Naive thymus-derived CD8-positive, alpha-beta T cell (primary cell): ENCODE measurements at places on chromosomes 7 and 10.

- no peak overlapping the region for H3K27ac ChIP-seq
- no peaks in the 10 kb centered on the region for H3K36me3 ChIP-seq
- H3K27me3 ChIP-seq: no peaks in the 10 kb centered on the region
- H3K4me3 ChIP-seq: no peak overlapping the region
- no peak for DNase-seq
- H3K4me1 ChIP-seq: no peaks in the 10 kb centered on the region
Observed at GRCh38 chr7:102991077-102991539, 78.3 kb downstream of the LRRC17 start.

DNA sequence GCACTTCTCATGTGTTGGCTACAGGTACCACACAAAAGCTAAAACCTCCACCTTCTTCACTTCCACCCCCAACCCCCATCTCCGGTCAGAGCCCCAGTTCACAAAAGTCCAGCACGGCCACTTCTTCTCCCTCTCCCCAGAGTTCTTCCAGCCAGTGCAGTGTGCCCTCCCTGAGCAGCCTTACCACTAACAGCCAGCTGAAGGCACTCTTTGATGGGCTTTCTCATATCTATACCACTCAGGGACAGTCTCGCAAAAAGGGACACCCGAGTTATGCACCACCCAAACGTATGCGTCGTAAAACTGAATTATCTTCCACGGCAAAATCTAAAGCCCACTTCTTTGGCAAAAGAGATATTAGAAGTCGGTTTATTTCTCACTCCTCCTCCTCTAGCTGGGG, 135.7 kb upstream of the SAMD8 start:
- no peak for DNase-seq
- no peak overlapping the region for H3K4me3 ChIP-seq
- no peak overlapping the region for H3K27ac ChIP-seq
- no peaks in the 10 kb centered on the region for H3K27me3 ChIP-seq

GRCh38 chr10:114343623-114344505, 60.4 kb downstream of the AFAP1L2 start:
- no peaks in the 10 kb centered on the region for H3K36me3 ChIP-seq
- DNase-seq: no peak
- H3K27ac ChIP-seq: no peak overlapping the region
- H3K4me1 ChIP-seq: no peaks in the 10 kb centered on the region
- no peak overlapping the region for H3K4me3 ChIP-seq
- H3K27me3 ChIP-seq: no peaks in the 10 kb centered on the region

- H3K36me3 ChIP-seq: no peaks in the 10 kb centered on the region
- H3K4me1 ChIP-seq: no peaks in the 10 kb centered on the region
- no peak overlapping the region for H3K4me3 ChIP-seq
- no peak for DNase-seq
- H3K27me3 ChIP-seq: no peaks in the 10 kb centered on the region
Observed at GRCh38 chr7:79692015-79692414, 238.5 kb upstream of the MAGI2 start.

GRCh38 chr7:149355390-149356048, 93.5 kb downstream of the ZNF783 start:
- H3K4me3 ChIP-seq: no peak overlapping the region
- DNase-seq: no peak
- no peaks in the 10 kb centered on the region for H3K36me3 ChIP-seq
- no peaks in the 10 kb centered on the region for H3K4me1 ChIP-seq
- no peak overlapping the region for H3K27ac ChIP-seq
- H3K27me3 ChIP-seq: peaks cover 13% of the 10 kb centered on the region

GRCh38 chr7:106152313-106152665, 40.2 kb upstream of the SYPL1 start:
- H3K27ac ChIP-seq: no peak overlapping the region
- H3K27me3 ChIP-seq: peaks cover 6% of the 10 kb centered on the region
- peaks cover 4% of the 10 kb centered on the region for H3K4me1 ChIP-seq
- no peak for DNase-seq

GRCh38 chr7:47786557-47787248, 161.6 kb downstream of the PKD1L1 start:
- no peak overlapping the region for H3K4me3 ChIP-seq
- H3K27ac ChIP-seq: peak overlapping the region; percentile 3
- no peaks in the 10 kb centered on the region for H3K36me3 ChIP-seq
- no peaks in the 10 kb centered on the region for H3K27me3 ChIP-seq
- DNase-seq: no peak
- H3K4me1 ChIP-seq: no peaks in the 10 kb centered on the region
